Activated CD4-positive, alpha-beta memory T cell treated with anti-CD3 and anti-CD28 coated beads, Interleukin-2, amount 10 ng/mL, durations not matched to agents 7 days and 5 days (primary cell): ENCODE measurements at places on chromosomes 16 and 17. TPM values are rescaled to one million over a fixed set of nuclear protein-coding genes. Genes with fewer than 3 reads are reported as not detected.

The SLC6A2 gene
- total RNA-seq = not detected

The TBC1D3G gene
- not detected for total RNA-seq

The RDM1 gene
- 14.4 TPM for total RNA-seq

The ADORA2B gene
- 0.13 TPM for total RNA-seq

The CBFA2T3 gene
- total RNA-seq = not detected

The TP53TG3F gene
- total RNA-seq = not detected

The NPIPA2 gene
- 8.0 TPM for total RNA-seq

The DEXI gene
- 24.2 TPM for total RNA-seq

The SLC26A11 gene
- total RNA-seq = 20.0 TPM

The TMC5 gene
- 0.53 TPM for total RNA-seq

The NOL3 gene
- total RNA-seq = 35.6 TPM
